ENCODE measurements at places on chromosomes 13 and 19. TPM values are rescaled to one million over a fixed set of nuclear protein-coding genes. Genes with fewer than 3 reads are reported as not detected.
A peak's percentile ranks its signal among the peaks of the same experiment; 100 is the strongest.

The SLAIN1 gene
- not detected for total RNA-seq

The CCDC70 gene
- not detected for total RNA-seq

DNA sequence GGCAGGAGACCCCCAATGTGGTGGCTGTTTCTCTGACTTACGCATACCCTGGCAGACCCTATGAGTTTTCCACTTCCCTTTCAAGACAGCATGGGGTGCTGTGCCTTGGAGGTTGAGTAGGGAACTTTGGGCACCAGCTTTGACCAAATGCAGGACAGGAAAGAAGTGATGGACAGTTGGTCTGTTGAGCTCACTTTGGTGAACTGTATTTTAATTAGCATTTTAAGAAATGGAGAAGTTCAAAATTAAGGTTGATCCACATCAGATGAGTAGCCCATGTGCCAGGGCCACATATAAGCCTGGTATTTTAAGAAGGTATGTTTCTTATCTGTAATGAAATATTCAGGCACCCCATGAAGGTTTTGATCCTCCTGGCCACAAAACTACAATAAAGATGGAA lies 46.1 kb upstream of the RAP2A start:
- DNase-seq, result no peak

DNA sequence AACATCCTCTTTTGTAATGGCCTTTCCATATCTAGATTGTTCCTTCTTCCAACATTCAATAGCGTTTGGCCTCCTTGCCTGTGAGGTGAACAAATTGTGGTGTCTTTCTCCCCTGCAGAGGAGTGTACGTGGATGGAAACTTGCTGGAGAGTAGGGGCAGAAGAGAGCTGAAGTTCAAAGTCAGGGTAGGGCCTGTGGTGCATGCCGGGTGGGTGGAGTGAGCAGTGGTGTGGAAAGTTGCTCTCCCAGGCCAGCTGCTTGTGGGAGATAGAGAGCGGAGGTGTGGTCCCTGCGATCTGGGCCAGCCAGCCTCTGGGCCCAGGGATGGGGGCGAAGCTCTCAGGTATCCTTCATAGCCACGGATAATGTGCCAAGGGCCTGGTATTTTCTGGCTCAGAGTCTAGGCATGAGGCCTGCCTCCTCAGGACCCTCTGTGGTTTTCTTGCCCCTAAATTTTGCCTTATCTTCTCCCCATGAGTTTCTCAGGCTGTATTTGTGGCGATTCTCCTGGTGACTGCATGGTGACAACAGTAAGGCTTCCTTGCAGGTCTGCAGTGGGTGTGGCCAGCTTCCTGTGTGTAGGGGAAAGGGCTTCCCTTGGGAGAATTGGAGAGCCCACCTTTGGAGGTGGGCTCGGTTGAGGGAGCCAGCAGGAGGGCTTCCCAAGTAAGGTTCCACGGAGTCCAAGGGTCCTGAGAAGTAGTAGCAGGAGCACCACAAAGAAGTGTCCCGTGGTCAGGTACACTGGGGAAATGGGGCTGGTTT lies 6.7 kb downstream of the RGCC start:
- DNase-seq, result no peak

DNA sequence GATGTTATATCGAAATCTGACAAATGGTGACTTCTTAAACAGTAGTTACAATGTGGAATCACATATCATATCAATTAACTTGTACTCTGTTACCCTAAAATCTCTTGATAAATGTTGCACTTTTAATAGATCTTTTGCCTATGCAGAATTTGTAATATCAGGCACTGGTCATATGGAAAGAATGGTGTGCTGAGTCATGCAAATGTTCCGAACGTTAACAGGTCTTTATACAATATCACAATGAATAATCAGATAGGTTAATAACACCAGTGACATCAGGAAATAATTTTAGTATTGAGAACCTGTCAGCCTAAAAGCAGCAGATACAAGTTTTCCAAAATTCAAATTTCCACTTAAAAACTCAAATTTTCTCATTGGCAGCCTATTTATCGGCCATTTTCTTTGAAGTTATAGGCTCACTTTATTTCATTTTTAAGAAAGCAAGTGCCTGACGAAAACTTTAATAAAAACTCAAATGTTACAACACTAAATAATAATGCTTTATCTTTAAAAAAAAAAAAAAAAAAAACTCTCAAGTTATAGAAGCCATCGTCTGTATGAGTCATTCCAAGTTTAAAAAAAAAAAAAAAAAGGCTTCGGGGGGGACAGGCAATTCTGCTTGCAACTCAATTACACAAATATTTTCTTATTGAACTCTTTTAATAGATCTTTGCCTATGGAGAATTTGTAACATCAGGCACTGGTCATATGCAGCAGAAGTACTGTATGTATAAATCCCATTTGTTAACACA lies 180.9 kb downstream of the DIAPH3 start:
- no peak for DNase-seq

DNA sequence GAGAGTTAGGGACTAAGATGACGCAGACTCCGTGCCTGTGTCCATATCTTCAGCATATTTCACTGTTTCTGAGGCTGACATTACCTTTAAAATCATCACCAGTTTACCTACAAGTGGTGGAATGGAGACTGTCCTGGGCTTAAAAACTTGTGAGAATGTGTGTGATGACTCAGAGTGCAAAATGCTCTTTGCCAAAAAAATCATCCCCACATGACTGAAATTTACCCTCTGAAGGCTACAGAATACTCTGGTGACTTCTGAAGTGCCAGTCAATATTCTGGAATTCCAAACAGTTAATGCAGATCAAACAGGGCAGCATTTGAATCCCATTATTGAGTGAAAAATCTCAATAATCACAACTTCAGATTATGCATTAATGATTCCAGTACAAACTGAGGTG lies 901.4 kb downstream of the EFNB2 start:
- peak; percentile 20 for DNase-seq

DNA sequence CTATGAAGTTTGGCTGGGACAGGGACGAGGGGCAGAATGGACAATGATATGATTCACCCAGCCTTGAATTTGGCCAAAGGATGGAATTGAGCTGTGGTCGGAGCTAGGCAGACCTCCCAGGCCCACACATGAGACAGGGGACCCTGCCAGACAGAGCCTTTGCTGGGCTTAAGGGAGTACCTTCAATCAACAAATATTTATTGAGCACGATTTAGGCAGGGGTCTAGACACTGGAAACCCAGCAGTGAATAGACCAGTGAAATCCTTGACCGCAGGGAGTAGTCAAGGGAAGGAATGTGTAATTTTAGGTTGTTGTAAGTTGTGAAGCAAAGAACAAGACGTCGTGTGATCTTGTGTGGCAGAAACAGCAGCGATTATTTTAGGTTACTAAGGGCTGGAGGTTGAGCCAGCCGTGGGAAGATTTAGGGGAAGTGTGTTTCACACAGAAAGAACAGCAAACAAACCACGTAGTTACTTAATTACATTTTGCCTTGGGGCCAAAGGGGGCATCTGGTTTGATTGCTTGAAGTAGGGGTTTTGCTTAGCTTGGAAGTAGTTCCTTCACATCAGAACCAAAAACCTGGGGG lies 16.9 kb upstream of the AP1M2 start:
- DNase-seq, result no peak

The TBXA2R gene
- total RNA-seq, result not detected

The CYP2F1 gene
- not detected for total RNA-seq

GRCh38 chr13:78625384-78625783 lies 22.0 kb upstream of the POU4F1 start:
- DNase-seq, result no peak

The CD79A gene
- total RNA-seq, result not detected

DNA sequence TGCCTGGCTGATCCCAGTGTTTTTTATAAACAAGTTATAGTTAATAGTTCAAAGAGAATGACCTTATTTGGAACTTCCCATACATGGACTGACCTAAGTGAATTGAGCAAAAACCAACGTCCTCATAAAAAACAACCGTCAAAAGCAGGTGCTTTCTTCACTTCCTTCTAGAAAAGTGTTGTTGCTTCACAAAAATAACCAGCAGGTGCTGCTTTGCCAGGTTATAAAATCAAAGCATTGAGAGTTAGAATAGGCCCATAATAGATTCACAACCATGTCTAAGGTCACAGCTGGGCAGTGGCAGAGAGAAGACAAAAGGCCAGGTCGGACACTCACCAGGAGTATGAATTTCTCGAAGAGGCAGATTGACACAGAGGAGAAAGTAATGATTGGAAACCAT lies 9.5 kb downstream of the RUBCNL start:
- no peak for DNase-seq

GRCh38 chr19:35776102-35776788 lies 881 bp downstream of the ARHGAP33 start:
- no peak for DNase-seq

The CNFN gene
- 1.6 TPM for total RNA-seq

DNA sequence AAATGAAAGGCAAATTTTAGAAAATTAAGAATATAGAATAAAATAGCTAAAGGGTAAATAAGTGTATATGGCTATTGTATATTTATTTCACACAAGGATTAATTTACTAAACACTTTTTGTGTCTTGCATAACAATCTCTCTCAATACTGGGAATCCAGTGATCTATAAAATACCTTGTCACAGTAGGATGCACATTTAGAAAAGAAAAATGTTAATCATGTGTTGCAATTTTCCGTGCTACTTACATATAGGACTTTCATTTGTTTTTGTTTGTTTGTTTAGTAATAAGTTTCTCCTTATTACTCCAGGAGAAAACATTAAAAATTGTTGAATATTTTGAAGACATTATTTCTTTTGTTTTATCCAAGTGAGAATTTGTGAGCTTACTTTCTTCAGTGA lies 1533.3 kb downstream of the SLITRK5 start:
- DNase-seq, result no peak

DNA sequence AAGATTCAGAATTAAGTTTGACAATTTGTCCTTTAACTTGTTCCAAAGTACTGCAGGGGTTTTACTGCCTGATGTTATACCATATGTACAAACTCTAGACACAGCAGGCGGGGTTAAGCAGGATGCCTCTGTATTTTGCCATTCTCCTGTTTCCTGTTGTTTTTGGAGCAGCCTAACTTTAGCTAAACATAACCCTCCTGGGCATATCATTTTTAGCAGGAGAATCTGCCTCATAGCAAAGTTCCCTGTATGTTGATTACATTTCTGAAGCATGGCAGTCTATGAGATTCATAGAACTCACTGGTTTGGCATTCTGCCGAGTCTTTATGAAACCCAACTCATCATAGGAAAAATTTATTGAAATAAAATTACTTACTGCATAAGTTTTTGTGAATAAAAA lies 5.2 kb downstream of the LHFPL6 start:
- peak; percentile 40 for DNase-seq

DNA sequence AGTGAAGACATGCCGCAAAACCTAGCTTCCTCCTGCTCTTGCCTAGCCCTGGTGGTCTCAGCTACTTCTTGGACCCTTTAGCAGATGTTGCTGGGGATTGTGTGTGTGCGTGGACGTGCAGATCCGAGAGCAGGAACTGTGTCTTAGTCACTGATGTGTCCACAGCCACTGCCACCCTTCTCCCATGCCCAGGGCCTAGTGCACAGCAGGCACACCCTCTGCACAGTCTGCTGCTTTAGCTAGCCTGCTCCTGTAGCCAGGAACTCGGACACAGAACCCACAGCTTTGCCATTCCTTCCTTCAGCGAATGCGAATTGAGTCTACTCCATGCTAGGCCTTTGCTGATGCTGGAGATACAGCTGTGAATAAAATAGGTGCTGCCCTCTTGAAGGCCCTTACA lies 2.3 kb downstream of the CLPTM1 start:
- DNase-seq, result no peak

- DNase-seq, result no peak
Observed at GRCh38 chr19:28217022-28217421, 995.9 kb downstream of the UQCRFS1 start.

The REEP6 gene
- total RNA-seq, result 3.8 TPM

DNA sequence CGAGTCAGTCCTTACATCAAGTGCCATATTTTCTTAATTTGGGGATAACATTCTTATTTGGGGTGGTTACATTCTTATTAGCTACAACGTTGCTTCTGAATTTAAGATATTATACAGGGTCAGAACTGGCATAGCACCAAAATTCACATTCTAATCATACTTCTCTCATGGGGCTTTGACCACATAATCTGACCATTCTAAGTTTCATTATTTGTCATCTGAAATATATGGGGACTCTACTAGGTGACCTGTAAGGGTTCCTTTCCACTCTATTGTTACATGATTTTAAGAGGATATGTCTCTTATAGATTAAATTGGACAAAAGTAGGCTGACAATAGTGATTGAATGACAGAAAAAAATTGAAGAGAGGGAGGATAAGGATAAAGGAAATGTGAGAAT lies 536.5 kb downstream of the KCTD12 start:
- DNase-seq, result no peak

DNA sequence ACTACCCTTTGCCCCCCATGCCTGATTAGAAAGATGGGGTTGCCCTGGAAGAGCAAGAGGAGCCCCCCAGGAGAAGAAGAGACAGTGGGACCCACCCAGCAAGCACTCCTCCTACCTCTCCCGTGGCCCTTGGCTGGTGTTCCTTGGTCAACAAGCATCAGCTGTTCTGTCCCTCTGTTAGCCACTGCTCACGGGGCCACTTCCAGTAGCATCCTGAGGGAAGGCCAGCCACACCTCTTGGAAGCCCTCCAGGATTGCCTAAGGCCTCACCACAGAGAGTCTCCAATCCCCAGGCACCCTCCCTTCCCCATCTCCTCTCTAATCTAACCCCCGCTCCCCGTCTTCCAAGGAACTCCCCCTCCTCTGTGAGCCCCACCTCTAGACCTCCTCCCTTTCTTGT lies 15.1 kb upstream of the DPP9 start:
- peak; percentile 27 for DNase-seq

DNA sequence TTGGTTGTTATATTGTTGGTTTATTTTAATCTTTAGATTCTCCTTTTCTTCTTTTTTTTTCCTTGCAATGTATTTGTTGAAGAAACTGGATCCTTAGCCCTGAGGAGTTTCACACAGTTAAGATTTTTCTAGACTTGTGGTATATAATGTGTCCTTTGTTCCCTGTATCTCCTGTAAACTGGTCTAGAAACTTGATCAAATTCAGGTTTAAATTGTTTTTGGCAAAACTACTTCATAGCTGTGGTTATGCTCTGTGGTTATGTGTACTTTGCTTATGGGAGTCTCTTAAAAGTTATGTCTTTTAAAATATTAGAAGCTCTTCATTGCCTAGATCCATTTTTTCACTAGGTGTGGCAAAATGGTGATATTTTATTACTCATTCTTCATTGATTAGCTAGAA lies 3.7 kb upstream of the MTRF1 start:
- DNase-seq, result no peak

Measured in MCF 10A (cell line).